ENCODE measurements at places on chromosomes 1 and 21.

- DNase-seq = no peak
Observed at GRCh38 chr1:117339866-117340700, 27.2 kb upstream of the MAN1A2 start.

DNA sequence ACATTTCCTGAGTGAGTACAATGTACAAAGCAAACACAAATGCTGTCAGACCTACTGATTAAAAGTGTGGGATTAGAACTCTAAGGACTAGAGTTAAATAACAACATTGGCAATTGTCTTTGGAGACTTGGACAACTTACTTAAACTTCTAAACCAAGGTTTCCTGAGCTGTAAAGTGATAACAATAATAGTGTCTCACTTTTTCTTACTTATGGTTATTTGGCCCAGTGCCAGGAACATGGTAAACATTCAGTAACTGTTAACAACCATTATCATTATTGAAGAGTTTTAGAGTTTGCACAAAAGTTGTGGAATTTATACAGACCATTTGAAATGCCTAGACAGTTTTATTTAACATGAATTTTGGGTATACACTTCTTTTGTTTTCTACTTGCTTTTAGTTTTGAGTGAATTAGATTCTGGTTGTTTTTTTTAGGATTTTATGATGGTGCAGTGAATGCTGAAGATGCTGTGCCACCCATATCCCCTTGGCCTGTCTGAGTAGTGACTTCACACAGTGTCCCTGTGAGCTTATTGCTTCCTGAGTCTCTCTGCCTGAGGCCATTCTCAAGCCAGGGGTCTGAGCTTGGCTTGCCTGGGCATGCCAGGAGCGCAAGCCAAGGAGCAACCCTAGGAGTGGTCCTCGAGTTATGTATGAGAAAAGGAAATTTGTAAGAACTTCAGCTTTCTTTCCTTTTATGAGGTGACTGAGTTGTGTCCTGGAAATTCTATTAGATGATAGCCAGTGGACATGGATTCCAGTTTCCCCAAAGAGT, 932.8 kb downstream of the TTLL7 start:
- no peak for DNase-seq

DNA sequence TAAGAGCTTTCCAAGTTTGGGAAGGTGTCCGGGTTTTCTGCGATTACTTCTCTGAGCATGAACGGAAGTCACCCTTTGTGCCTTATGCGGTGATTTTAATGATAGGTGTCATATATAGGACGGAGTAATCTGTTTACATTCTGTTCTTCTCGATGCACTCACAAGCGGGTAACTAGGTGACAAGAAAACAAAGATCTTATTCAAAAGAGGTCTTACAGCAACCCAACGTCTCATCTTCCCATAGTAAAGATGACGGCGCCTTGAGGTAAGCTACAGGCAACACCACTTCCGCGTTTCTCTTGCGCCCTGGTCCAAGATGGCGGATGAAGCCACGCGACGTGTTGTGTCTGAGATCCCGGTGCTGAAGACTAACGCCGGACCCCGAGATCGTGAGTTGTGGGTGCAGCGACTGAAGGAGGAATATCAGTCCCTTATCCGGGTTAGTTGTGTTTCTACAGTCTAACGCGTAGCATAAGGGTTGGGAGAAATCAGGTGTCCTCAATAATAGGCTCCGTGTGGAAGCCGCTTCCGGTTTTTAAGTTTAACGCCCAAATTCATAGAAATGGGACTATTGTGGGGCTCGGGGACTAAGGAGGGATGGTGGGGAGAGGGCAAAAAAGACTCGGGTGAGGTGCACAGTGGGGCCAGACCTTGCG, at the start of gene UFC1:
Gene UFC1 (plus strand): TSS at position 297 of the 656 bp plus-strand sequence. CDS start 20 bp downstream, at position 317.
- peak; percentile 90 for DNase-seq

DNA sequence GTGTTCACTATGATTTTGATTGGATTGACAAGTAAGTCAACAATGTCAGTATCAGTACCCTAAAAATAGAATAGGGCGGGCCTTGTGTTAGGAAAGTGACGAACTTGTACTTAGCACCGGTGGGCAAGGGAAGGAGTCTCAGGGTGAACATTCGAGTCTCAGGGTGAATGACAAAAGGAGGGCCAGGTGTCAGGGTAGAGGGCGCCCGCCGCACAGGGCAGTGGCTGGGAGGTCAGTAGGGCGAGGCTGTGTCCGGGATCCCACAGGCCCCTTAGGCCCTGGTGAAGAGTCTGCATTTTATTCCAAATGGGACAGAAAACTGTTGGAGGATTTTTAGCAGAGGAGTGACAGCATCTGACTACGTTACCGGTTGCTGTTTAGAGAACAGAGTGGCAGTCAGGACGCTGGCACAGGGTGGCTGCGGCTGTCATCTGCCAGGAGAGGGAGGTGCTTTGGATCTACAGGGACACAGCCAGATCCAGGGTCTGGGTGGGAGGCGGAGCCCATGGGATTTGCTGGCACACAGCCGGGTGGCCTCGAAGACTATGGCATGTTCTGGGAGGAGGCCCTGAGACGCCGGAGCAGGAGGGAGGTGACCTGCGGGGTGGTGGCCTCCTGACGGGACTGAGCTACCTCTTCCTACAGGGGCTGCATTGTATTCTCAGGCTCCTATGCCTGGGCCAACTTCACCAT, 11.0 kb downstream of the AGTRAP start:
- DNase-seq = no peak

GRCh38 chr1:221994274-221994698, 252.4 kb upstream of the DUSP10 start:
- no peak for DNase-seq

GRCh38 chr1:228368801-228369607, 37.6 kb downstream of the TRIM11 start:
- DNase-seq = peak; percentile 25

DNA sequence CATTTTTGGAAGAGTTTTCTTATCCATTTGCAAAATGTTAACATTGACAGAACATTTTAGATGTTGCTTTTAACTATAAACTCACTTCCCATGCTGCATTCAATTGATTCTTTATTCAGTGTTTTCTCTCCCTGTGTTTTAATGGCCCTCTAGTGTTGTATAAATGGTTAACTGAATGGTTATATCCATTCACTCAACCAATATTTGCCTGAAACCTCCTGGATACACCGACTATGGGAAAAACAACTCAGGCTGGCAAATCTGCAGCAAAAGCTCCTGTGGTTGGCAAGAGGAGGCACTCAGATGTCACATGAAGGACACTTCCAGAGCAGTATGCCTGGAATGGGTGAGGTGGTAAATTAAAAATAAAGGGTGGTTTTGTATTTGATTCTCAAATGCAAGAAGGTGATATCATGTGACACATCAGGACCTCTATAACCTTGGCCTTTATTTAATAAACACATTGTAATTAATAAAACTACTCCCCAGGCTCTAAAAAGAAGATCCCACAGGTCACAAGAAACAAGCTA, 107.6 kb downstream of the BCAR3 start:
- DNase-seq = no peak

DNA sequence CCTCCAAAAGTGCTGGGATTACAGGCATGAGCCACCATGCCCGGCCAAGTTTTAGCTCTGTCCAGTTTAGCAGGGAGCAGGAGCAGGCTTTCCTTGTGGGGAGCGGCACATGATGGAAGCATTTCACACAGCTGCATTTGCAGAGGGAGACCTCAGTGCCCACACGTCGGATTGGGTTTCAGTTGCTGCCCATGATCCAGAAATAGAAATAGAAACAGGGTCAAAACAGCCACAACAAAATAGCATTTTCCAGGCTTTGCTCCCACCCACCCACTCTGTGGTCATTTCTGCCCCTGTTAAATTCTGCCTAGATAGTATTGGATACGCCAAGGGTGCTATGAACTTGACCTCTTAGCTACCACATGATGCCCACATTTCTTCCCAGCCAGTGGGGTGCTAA, 128.4 kb downstream of the CNIH3 start:
- peak; percentile 67 for DNase-seq

DNA sequence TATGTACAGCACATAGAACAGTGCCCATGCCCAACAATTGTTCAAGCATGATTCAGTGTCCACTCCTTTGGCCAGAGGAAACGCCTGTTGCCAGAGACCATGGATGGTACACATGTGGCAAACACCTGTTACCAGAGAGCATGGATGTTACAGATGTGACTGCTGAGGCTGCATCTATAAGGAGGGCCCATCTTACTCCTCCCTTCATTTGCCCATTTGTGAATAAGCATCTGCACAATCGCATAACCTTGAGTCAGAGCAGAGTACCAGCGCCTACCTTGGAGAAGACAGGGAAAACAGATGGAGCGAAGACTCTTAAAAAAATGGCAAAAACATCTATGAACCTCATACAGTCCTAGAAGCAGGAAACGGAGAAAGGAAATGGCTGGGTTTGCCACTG, 36.6 kb upstream of the CACHD1 start:
- DNase-seq = no peak

DNA sequence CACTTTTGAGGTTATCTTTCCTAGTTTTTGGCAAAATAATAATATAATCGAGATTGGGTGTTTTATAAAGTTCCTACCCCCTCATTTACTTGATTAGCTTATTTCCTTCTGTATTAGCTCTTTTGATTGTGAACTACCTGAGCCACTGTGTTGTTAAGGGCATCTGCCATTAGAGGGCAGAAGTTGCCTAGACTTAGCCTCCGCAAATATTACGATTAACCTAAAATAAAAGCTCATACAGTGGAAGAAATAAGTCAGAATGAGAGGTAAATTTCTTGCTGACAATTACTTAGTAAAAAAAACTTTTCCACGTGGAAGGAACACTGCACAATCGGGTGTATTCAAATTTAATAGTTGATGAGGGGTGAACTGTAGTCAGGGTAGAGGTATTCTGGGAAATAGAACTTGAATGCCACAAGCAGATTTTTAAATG, 2.3 kb downstream of the H3-3A start:
- peak; percentile 56 for DNase-seq

- no peak for DNase-seq
Observed at GRCh38 chr21:31182231-31183140, 144.2 kb upstream of the KRTAP19-8 start.

GRCh38 chr1:24588573-24588972, 32.7 kb downstream of the NCMAP start:
- no peak for DNase-seq

GRCh38 chr1:33081554-33082305, 777 bp downstream of the AZIN2 start:
- no peak for DNase-seq

- DNase-seq = no peak
Observed at GRCh38 chr21:34590520-34590919, 24.4 kb downstream of the RCAN1 start.

- peak; percentile 29 for DNase-seq
Observed at GRCh38 chr1:29709704-29710280, 473.5 kb downstream of the PTPRU start.

GRCh38 chr1:233689017-233689747, 75.3 kb downstream of the KCNK1 start:
- no peak for DNase-seq

GRCh38 chr21:29647353-29647781, 292.4 kb downstream of the GRIK1 start:
- DNase-seq = no peak

Measured in right hindlimb (tissue), 1 donor.